ENCODE measurements at places on chromosomes 7 and 10.

- DNase-seq = no peak
Observed at GRCh38 chr10:110544958-110545537, 22.4 kb upstream of the SMC3 start.

GRCh38 chr7:90645784-90646183 is 49.7 kb downstream of the CDK14 start:
- peak; percentile 38 for DNase-seq

DNA sequence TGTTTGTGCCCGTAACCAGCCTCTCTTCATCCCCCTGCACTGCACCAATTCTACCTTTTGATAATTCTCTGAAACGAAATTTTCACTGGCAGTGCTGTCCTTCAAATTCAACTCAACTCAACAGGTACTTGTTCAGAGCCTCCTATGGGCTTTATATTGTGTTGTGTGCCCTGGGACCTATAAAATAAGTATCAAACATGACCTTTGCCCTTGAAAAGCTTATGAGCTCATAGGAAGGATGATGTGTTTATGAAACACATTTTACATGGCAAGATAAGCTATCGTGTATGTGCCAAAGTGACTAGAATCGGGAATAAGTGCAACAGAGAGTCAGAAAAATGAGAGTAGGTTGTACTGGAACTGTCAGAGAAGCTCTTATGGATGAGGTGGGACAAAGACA is 923.5 kb downstream of the LRMDA start:
- DNase-seq = no peak

GRCh38 chr10:27614776-27615175 is 110.7 kb downstream of the RAB18 start:
- DNase-seq = no peak
